Right ventricle myocardium superior (tissue), 1 donor: ENCODE measurements at places on chromosomes 4 and X. TPM values are rescaled to one million over a fixed set of nuclear protein-coding genes. Genes with fewer than 3 reads are reported as not detected.

DNA sequence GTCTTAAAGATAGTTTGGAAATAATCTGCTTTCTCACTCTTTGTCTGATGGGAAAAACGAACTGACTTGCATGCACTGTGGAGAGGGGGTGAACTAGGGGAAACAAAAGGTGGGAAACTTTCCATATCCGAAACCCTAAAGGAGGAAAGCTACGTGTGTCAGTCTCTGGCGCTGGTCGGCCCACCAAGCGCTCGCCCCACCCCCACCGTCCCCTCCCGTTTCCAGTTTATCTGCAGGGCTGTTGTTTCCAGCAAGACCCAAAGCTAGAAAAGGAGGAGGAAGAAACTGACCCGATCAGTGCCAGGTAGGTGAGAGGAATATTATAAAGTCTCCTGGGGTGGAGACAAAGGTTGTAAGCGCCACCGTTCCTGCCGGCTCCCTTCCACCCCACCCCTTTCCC, 552 bp downstream of the TCEAL9 start:
- DNase-seq, result no peak

GRCh38 chrX:15761564-15762191, 23.6 kb downstream of the CA5B start:
- DNase-seq, result no peak

DNA sequence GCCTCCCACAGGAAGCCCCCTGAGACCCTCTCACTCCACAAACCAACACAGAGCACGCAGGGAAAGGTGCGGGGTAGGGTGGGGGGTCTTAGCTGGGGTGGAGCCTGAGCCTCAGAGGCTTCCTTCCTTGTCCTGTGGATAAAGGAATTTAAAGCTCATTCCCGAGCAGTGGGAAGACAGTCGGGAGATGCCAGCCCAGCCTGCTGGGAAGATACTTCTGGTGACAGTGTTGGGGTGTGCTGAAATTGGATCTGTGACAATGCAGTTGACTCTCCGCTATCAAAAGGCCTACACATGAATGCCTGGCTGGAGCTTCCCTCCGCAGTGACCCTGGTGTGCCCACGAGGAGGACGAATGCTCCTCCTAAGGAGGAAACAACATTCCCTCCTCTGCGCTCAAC, 45.5 kb downstream of the JAKMIP1 start:
- peak; percentile 2 for DNase-seq

- peak; percentile 69 for DNase-seq
Measured at GRCh38 chrX:119067023-119067739, 5.6 kb upstream of the CT47C1 start.

The BEX1 gene
- 0.97 TPM for total RNA-seq

The CFAP99 gene
- total RNA-seq, result not detected

The CT45A3 gene
- total RNA-seq, result not detected

The CPLX1 gene
- total RNA-seq, result 4.3 TPM

The TEC gene
- total RNA-seq, result 1.7 TPM
